Mesenchymal stem cell (in vitro differentiated cells and primary cell): ENCODE measurements at places on chromosomes 2 and 18.
A peak's percentile ranks its signal among the peaks of the same experiment; 100 is the strongest.

DNA sequence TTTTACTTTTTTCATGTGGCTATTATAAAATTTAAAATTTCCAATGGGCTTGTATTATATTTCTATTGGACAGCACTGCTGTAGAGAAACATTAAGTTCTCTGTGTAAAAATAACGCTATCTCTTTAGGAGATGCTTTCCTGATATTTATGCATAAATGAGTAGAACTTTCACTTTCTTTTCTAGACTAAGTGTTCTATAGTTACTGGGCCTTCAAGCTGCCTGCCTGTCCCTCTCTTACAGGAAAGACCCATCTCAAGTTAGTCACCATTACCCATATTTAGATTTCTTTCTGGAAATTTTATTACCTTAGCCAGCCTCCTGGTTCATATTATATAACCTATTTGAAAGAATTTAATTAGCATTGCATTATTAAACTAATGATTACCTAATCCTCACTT is 4.8 kb downstream of the ITGA4 start:
- DNase-seq, result no peak

GRCh38 chr2:189441709-189442074 is 418 bp downstream of the WDR75 start:
- DNase-seq, result no peak

- peak; percentile 83 for DNase-seq
Observed at GRCh38 chr2:230738391-230738811, 25.8 kb downstream of the CAB39 start.

DNA sequence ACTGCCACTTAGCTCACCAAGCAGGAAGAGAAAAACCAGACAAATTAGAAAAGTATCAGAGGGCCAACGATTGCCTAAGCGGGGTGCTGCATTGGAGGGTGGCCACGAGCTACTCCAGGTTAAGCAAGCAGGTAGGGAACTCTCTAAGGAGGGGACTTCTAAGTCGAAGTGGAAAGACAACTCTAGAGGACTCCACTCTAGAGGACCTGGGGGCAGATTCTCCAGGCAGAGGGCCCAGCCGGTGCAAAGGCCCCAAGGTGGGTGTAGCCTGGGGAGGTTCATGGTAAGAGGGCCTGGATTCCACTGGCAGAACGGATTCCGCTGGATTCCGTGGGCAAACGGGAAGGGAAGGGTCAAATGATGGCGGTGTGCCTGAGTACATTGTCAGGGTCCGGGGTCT is 12.7 kb downstream of the FBLN7 start:
- no peak for DNase-seq

DNA sequence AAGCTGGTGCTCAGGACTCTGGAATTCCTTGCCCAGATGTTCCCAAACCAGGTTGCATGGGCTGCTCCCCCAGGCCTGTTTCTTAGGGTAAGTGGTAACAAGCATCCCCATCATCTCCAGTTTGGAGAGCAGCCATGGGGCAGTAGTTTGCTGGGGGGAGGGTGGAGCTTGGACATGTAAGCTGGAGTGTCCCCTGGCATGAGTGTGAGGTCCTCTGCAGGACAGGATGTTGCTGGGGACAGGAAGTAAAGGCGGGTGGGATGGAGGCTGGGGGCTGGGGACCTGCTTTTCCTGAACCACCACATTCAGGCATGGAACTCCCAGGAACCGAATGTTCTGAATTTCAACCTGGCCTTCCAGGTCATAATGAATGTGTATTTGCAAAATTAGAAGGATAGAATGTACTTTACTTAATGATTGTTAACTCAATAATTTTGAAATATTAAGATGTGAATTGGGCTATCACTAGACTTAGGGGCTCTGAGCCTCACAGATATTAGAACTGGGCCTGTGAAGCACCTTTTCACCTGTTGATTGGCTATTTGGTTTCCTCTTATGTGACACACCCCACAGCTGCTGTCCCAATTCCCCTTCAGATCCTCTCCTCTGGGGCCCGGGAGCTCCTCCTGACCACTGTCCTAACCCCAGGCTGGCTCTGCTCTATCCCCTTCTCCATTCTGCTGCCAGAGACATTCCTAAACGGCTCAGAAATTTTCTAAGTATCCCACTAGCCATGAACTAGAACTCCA is 66.4 kb upstream of the EPAS1 start:
- no peak for DNase-seq

DNA sequence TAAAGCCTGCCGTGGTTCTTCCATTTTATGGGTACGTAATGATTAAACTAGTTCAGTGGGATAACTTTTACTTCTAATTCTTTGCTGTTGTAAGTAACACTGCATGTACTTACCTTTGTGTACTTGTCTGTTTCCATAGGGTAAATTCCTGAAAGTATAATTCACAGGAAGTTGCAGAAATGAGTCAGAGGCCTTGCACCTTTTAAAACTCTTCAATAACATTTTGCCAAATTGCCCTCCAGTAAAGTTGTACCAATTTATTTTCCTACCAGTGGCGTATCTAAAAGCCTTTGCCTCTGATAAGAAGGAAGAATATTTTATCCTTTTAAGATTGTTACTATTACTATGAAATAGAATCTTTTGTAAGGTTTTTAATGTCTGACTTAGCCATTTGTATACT is 65.1 kb downstream of the CAB39 start:
- DNase-seq, result peak; percentile 60

GRCh38 chr2:86232910-86233309 is 33.7 kb downstream of the MRPL35 start:
- no peak for DNase-seq

DNA sequence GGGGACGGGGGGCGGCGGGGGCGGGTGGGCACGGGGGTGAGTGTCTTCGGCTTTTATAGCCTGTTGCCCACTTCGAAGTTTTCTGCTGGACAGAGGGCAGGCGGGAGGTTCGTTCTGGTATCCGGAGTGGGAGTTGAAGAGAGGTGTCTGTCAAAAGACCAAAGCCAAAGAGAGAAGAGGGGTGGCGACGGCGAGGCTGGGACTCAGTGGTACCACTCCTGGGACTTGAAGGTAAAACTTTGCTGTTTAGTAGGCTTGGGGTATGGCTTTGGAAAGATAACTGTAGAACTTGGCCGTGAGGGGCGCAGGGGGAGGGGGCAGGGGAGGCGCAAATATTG is 215.8 kb upstream of the DTNA start:
- no peak for DNase-seq

- DNase-seq, result no peak
Observed at GRCh38 chr18:1952486-1952885, 618.8 kb downstream of the METTL4 start.

DNA sequence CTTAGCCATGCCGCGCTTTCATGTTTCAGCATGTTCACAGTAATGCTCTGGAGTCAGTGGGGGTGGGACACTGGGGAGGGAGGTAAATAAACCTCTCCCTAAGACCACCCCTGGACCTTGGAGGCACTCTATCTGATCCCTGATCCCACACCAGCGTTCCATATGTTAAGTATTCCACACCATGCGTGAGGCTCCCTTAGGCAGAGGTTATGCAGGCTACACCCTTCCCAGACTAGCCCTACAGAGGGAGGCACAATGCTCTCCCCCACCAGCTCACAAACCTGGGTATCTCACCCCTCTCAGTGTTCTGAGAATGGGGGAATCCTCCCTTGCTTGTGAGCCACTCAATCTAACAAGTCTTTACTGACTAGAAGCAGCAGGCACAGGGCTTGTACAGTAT is 1610.4 kb upstream of the ZEB2 start:
- DNase-seq, result no peak

- DNase-seq, result peak; percentile 18
Observed at GRCh38 chr2:174473796-174474195, 13.0 kb downstream of the GPR155 start.

DNA sequence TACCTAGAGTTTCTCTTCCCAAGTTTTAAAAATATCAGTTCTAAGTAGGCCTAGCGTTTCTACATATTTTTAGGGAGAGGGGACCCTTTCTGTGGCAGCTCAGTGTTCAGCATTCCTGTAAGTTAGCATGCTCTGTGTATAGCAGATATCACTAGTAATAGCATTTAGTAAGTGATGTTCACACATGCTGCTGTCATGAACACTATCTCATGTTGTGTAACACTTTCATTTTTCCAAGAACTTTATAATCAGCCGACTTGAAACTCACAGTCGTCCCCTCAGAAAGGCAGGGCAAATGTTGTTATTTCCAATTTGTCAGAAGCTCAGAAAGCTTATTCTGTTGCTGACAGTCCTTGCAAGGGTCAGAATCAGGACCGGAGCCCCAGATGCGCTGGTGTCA is 267.7 kb downstream of the ALPK2 start:
- peak; percentile 18 for DNase-seq

DNA sequence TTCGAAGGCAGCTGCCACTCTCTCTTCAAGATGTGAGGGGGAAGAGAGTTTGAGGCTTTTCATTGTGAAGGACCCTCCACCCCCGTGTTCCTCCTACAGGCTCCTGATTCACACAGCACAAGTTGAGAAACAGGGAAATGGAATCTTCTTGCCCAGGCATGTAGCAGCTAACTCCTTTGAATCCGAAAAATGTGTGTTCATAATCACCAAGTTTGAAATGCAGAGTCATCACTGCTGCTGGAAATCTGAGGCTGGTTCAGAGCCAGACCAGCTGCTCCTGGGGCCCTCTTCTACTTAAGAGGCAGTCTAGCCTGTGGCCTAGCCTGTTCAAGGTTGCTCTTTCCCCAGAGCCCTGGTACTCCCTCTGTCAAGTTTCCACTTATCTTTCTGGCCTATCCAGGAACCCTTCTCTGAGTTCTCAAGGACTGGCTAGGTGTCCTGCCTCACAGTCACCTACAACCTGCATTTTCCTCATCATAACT is 166.4 kb downstream of the TMEM247 start:
- DNase-seq, result peak; percentile 87

DNA sequence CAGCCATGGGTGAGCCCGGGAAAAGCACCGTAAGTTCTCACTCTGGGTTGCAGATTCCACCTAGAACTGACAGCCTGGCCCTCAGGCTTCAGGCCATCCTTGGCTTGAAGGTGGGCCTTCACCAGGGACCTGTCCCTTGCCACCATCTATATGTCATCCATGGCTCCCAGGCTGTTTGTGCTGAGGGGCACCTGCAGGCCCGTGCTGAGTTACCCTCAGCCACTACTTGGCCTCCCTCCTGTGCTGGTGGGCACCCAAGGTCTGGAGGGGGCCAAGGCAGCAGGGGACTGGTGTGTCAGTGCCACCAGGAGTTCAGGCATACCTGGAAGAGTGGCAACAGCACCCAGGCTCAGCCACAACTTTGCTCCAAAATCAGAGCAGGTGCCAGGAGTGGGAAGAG is 326.2 kb upstream of the SMIM21 start:
- DNase-seq, result no peak

- DNase-seq, result no peak
Observed at GRCh38 chr2:47012189-47012588, 96.6 kb upstream of the MCFD2 start.

DNA sequence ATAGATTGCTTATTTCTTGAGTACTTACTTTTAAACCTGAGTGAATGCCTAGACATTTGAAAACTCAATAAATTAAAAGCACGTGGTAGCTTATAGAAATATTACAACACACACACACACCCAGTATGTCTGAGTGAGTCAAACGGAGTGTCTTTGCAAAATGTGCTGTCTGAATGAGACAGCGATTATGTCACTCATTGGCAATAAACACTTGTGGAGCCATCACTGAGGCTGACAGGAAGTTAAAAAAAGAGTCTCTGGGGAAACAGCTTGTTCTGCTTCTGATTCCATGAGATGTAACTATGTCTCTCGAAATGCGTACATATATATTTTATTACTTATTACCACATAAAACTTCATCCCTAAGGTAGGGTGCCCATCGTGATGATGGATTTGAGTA is 22.3 kb upstream of the VPS4B start:
- peak; percentile 64 for DNase-seq

DNA sequence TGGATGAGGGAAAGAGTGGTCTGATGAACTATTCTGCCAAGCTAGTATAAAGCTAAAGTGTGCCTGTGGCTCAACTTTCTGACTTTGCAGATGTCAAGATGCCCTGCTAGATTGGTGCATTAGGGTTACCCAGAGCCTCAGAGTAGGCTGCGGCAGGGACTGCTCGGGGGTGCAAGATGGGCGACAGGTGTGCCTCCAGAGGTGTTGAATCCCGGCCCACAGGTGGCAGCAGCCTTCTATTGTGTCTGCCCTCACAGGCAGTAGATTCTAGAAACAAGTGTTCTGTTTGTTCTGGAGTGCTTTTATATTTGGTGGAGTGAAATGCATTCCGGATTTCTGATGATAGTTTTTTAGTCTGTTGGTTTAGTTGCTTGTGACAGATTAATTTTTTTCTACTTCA is 131.6 kb upstream of the IL1R2 start:
- DNase-seq, result no peak

GRCh38 chr2:233075966-233076339 is 15.8 kb downstream of the INPP5D start:
- no peak for DNase-seq

GRCh38 chr2:213022987-213023386 is 128.4 kb downstream of the IKZF2 start:
- no peak for DNase-seq

- DNase-seq, result no peak
Observed at GRCh38 chr2:102014041-102014345, 22.2 kb downstream of the IL1R2 start.

DNA sequence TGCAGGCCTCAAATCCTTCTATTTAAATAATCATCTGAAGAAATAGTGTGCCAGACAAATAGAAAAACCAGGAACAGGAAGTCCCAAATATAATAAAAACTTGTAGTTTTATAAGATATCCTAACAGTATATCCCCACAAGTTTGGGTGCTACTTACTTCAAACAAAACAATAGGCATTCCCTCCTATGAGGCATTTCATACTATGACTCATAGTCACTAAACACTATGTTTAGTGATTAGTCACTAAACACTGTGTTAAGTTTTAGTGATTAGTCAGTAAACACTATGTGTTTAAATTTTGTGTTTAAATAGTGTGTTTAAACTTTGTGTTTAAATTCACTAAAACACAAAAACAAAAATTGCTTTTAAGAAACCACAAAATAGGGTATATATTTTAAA is 407.0 kb upstream of the CDH19 start:
- peak; percentile 62 for DNase-seq

DNA sequence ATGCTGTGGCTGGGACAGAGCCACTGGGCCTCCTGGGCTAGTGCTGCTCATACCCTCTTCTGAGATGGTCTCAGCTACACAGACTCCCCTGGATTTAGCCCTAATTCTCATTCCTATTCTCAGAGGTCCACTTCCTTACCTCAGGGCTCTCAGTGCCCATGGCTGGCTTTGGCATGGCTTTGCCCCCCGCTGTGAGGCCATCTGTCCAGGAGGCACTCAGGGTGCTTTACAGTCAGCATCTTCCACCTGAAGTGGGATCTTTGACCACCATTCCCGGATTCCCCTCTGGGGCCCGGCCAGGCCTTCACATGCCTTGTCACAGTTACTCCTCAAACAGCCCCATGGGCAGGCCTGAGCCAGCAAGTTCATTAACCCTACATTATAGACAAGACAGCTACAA is 161.8 kb downstream of the CELF4 start:
- no peak for DNase-seq

- peak; percentile 43 for DNase-seq
Observed at GRCh38 chr2:202037086-202037485, 3.4 kb downstream of the FZD7 start.

GRCh38 chr2:102277202-102277700 is 34.1 kb upstream of the IL1RL1 start:
- no peak for DNase-seq

DNA sequence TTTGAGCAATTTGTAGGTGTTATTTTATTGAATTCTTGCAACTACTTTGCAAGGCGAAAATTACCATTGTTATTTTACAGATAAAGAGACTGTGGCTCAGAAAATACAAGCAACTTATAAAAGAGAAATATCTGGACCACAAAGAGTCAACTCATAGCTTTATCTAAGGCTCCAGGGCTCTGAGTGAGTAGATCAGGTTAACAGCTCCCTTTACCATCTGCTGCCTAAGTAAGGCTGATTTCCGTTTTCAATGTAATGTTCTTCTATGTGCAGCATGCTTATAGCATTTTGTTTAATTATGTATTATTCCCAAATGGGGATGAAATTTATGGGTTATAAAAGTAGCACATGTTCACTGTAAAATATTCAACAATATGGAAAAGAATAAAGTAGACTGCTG is 299.1 kb upstream of the TNP1 start:
- DNase-seq, result no peak
